ENCODE measurements at places on chromosomes 7 and 10. TPM values are rescaled to one million over a fixed set of nuclear protein-coding genes. Genes with fewer than 3 reads are reported as not detected.

ING3 gene
- 15.5 TPM for total RNA-seq

TAS2R3 gene
- total RNA-seq: 3.0 TPM

SOSTDC1 gene
- total RNA-seq: not detected

SSBP1 gene
- 106 TPM for total RNA-seq

GRCh38 chr7:107559864-107560263 lies 3.9 kb downstream of the COG5 start:
- no peak for DNase-seq

GRCh38 chr10:76299501-76299900 lies 868.1 kb downstream of the LRMDA start:
- no peak for DNase-seq

GRCh38 chr7:77799078-77799964 lies 748 bp downstream of the PHTF2 start:
- DNase-seq: no peak

DNA sequence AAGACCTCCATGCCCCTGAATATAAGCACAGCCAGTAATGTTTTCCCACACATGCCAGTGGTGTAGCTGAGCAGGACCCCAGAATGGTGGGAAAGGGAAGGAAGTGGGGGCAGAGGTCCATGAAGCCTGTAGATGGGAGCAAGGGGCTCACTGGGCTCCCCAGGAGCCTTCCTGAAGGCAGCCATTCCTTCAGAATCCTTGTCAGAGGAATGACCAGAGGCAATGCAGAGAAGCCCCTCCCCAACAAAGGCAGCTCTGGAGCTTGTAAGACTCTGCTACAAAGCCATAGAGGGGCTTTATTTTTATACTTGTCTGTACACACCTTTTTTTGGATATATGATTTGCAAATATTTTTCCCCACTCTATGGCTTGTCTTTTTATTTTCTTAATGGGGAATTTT lies 165.0 kb upstream of the TCF7L2 start:
- DNase-seq: no peak

DNA sequence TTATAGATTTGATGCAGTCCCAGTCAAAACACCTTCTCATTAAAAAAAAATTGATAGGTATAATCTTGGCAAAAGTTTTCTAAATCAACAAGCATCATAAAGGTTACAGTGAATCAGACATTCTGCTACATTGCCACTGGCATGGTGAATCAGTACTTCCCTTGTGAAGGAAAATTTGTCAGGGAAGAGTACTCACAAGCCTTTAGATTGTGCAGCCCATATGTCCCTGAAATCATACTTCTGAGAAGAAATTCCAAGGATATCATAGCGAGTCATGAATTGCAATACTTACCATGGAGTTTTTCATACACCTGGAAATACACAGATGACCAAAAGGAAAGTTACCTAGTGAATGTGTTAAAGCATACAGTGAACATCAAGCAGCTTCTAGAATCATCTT lies 17.2 kb downstream of the VSTM2A start:
- DNase-seq: no peak

- no peak for DNase-seq
Observed at GRCh38 chr7:138538997-138539644, 79.1 kb downstream of the TRIM24 start.

- no peak for DNase-seq
Observed at GRCh38 chr7:44622342-44623151, 16.1 kb downstream of the OGDH start.

DNA sequence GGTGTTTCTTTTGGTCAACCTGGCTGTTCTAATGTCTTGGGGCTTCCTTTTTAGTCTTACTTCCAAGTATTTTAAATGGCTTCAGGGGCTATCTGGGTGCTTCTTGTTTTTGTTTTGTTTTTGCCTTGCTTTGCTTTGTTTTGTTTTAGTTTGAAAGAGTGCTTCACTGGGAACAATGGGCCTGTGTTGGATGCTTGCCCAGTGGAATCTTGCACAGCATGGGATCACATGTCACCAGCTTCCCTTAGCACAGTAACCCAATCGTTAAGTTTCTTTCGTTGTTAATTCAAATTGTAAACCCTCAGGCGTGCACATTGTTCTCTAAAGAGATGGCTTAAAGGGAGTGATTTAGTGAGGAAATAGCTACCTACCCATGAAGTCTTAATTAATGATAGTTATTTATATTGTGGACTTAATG lies 8.9 kb downstream of the COL17A1 start:
- no peak for DNase-seq

GRCh38 chr7:102287981-102288278 lies 1.3 kb downstream of the SH2B2 start:
- DNase-seq: no peak

Data from omental fat pad (tissue), 4 donors.